ENCODE measurements at places on chromosomes 3 and 15. TPM values are rescaled to one million over a fixed set of nuclear protein-coding genes. Genes with fewer than 3 reads are reported as not detected.

Gene CCK
- not detected for total RNA-seq

DNA sequence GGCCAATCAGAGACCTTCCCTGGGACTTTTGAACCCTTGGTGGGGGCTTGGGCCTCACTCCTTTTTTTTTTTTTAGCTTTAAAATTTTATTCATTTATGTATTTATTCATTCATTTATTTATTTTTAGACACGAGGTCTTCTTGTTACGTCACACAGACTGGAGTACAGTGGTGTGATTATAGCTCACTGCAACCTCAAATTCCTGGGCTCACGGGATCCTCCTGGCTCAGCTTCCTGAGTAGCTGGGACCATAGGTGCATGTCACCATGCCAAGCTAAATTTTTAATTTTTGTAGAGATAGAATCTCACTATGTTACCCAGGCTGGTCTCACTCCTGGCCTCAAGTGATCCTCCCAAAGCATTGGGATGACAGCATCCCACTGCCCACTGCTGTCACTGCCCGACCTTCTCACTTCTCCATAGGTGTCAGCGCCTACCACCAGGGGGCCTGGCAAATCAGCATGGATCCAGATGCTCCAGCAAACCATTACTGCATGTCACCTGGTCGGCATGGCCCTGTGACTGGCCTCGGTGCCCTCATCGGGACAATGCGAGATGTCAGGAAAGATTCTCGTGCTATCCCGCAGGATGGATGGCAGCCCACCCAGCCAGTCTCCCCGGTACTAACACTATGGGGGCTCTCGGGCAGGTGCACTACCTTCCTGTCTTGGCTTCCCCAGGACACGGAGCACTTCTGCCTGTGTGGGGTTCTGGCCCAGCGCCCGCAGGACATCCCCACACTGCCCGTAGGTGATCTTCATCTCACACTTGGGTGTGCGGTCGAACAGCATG is 3.0 kb downstream of the MYL3 start:
- no peaks in the 10 kb centered on the region for H3K4me1 ChIP-seq
- no peak overlapping the region for H3K4me3 ChIP-seq

- no peaks in the 10 kb centered on the region for H3K27me3 ChIP-seq
- H3K4me1 ChIP-seq, result peaks cover 19% of the 10 kb centered on the region
- no peak overlapping the region for H3K27ac ChIP-seq
Observed at GRCh38 chr15:40944510-40945296, 8.6 kb upstream of the CHAC1 start.

DNA sequence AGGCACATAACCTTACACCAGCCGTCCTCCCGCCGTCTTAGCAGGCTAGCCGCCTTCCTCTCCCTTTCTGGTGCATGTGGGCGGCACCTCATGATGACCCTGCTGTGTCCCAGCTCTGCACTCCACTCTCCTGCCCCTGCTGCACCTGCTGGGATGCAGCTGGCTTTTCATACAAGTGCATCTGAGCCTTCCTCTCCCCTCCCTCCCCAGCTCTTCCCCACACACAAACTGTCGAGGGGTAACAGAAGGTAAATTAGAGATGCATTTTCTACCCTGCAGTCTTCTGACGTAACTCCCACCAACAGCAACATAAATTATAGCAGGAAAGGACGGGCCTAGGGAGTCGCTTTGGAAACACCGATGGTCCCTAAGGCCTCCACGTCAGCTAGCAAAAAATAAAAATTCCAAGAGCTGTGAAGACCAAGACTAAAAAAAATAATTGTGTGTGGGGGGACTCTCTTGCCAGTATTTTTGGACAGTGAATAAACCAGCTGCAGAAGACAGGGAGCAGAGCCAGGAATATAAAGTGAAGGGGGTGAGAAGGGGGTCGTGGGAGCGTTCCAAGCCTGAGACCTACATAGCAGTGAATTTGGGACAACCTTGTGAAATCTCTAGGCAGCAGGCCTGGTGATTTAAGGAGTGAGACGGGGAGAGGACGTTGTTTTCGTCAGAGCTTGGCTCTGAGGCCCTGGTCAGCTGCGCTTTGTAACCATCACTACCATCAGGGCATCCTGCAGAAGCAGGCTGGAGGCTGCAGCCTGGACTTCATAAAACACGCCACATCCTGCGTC is 216.2 kb downstream of the ADAMTS17 start:
- H3K27ac ChIP-seq, result no peak overlapping the region
- no peak for DNase-seq
- no peak overlapping the region for H3K4me3 ChIP-seq
- H3K4me1 ChIP-seq, result no peaks in the 10 kb centered on the region
- H3K36me3 ChIP-seq, result no peaks in the 10 kb centered on the region
- no peaks in the 10 kb centered on the region for H3K27me3 ChIP-seq

DNA sequence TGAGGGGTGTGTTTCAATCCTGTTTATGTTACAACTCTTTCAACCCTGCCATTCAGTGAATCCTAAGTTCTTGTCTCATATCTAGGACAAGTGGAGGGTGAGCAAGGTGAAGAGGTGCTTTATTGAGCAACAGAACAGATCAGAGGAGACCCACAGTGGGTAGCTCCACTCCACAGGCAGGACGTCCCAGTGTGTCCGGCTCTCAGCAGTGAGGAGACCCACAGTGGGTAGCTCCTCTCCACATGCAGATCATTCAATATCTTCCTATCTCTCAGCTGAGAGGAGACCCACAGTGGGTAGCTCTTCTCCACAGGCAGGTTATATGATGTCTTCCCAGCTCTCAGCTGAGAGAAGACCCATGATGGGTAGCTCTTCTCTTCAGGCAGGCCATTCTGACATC is 556.7 kb downstream of the SI start:
- no peaks in the 10 kb centered on the region for H3K4me1 ChIP-seq
- no peaks in the 10 kb centered on the region for H3K27me3 ChIP-seq
- H3K4me3 ChIP-seq, result no peak overlapping the region
